NCI-H526 treated with DMSO at 0.1 percent for 48 hours (cell line): ENCODE measurements at places on chromosomes 12 and 14.

GRCh38 chr12:96103067-96103644 lies 67.8 kb upstream of the LTA4H start:
- no peak for DNase-seq

GRCh38 chr12:97748298-97748697 lies 285.7 kb downstream of the RMST start:
- DNase-seq: peak; percentile 74

DNA sequence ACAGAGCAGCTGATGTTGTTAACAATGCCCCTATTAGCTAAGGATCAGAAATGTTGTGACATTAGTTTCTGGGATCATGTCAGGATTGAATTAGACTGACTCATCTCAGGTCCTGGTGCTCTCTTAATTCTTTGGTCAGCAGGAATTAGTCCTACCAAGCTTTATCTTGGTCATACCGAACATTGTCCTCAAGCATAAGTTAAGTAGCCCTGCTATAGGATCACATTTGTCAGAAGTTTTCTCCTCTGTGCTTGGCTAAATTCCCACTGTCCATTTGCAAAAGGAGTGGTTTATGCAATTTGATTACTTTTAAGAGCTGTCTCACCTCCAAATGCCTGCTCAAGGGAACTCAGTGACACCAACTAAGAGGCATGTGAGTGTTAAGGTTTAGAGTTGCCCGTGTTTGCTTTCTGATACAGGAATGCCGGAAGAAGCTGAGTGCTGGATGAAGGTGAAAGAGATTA lies 48.4 kb upstream of the IFNG-AS1 start:
- DNase-seq: no peak

DNA sequence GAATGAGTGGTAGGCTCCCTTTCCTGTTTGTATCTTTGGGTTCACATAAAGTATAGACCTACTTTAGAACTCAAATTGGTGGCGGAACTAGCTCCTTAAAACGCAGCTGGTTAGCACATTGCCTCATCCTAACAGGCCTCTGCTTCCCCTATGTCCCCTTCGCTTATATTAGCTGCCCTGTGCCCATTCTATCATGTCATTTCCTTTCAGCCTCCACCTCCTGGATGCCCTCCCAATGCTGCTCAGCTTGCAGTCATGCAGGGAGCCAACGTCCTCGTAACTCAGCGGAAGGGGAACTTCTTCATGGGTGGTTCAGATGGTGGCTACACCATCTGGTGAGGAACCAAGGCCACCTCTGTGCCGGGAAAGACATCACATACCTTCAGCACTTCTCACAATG lies 3.5 kb downstream of the DAZAP2 start:
- DNase-seq: no peak

DNA sequence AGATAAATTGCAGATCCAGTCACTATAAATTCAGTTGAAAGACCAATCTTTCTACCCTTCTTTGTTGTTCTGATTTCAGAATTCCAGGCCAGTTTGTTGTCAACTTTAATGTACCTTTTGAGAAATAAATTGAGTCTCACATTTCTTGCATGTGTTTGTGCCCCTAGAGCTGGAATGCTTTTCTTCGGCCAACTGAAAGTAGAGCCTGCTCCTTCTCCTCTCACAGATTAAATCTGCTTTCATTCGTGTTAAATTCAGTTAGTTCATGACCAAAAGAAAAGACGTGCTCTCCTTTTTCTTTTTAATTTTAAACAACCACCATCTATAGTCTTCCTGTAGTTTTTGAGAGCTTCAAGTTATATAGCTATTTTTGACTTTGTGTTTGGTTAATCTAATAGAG lies 22.9 kb downstream of the SOCS2 start:
- DNase-seq: no peak

DNA sequence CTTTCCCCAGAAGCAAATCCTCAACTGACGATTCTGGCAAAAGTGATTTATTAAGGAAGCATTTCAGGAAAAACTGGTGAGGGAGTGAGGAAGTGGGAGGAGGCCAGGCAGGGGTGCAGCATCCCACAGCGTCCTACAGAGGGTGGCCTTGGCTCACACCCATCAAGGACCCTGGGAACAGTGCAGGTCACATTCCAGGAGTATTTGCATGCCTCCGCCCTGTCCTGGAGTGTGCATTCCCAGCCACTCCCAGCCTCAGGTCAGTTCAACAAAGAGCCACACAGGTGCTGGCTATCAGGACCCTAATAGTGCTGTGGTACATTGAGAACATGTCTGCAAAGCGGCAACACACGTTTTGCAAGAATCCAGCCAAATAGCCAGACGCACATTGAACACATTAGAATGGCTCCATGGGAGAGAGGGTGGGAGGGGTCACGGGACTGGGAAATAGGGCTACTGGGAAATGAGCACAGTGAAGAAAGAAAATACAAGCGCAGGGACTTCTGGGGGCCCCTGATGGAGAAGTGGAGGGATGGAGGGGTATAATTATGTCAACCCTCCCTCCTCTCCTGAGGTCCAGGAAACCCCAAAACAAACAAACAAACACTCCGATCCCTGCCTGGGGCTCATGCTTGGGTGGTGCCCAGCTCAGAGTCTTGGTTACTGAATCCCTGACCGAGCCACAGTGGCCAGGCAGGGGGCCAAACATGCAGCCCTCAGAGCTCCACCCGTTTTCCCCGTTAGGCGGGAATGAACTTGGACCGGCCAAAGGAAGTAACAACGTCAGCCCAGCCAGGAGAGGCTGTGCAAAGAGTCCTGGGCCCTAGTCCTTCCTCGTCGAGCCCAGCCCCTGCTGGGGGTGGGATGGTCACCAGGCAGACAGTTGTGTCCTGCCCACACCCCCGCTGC lies 36.5 kb downstream of the CMKLR1 start:
- no peak for DNase-seq

GRCh38 chr14:61468063-61468825 lies 146.9 kb downstream of the PRKCH start:
- DNase-seq: no peak

DNA sequence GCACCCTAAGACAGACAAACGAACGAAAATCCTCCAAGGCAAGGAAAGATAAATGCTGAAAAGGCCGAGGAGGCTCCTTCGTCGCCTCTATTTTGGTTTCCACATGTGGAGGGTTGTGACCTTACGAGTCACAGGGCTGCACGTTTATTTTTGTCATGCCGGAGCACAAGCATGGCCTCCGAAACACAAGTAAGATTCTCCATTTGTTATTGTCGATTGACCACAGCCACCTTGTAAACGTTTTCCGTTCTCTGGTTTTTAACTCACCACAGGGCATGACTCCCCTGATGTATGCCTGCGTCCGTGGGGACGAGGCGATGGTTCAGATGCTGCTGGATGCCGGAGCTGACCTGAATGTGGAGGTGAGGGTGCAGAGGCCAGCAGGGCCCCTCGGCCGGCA lies 73.1 kb upstream of the PWP1 start:
- DNase-seq: no peak

DNA sequence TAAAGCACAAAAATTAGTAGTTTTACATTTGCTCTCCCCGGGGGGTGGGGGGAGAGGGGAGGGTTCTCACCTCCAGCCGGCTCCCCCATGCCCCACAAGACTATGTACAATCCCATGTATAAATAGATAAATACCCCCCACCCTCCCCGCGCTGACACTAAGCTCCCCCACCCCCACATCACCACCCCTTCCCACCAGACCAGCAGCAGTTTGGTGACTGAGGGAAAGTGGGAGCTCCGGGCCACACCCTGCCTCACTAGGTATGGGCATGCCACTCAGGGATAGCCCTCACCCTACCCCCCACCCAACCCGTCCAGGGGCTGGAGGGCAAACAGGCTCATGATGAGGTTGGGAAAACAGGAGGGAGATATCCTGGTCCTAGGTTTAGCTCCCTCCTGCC lies 1.9 kb upstream of the PRKAG1 start:
- no peak for DNase-seq

DNA sequence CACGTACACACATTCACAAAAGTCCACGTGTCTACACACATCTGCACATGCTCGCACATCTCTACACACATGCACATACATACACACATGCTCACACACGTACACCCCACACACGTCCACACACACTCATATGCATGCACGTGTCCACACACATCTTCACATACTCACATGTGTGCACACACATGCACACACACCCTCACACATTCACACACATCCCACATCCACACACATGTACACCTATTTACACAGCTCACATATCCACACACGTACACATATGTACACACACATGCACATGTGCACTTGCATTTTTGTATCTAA lies 3.6 kb downstream of the ADGRD1 start:
- no peak for DNase-seq

- no peak for DNase-seq
Measured at GRCh38 chr12:42284157-42284556, 41.7 kb downstream of the ZCRB1 start.

- DNase-seq: peak; percentile 82
Measured at GRCh38 chr12:85036234-85036707, at the start of the genes LRRIQ1 and TSPAN19. Gene LRRIQ1 (plus strand): TSS chr12:85036351. CDS start chr12:85038177, 1,826 bp downstream. Gene TSPAN19 (minus strand): TSS chr12:85036277. CDS start chr12:85029946, 6,331 bp downstream.

DNA sequence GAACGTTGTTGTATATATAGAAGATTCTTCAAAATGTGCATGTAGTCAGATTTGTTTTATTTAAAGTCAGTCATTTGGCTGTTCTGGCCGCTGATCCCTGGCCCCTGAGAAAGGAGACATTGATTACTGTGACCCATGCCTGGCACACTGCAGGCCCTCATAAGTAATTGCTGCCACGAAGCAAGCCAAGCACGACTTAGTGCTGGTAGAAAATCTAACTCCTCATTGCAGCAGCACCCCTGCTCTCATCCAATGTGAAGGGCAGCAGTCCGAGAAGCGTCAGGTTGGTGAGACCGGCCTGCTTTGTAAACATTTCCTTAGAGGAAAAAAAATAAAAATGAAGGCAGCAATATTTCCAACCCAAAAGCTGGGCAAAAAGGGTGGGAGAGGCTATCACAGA lies 22.8 kb upstream of the TMTC2 start:
- DNase-seq: no peak
